ENCODE measurements at places on chromosomes 11 and 22.

DNA sequence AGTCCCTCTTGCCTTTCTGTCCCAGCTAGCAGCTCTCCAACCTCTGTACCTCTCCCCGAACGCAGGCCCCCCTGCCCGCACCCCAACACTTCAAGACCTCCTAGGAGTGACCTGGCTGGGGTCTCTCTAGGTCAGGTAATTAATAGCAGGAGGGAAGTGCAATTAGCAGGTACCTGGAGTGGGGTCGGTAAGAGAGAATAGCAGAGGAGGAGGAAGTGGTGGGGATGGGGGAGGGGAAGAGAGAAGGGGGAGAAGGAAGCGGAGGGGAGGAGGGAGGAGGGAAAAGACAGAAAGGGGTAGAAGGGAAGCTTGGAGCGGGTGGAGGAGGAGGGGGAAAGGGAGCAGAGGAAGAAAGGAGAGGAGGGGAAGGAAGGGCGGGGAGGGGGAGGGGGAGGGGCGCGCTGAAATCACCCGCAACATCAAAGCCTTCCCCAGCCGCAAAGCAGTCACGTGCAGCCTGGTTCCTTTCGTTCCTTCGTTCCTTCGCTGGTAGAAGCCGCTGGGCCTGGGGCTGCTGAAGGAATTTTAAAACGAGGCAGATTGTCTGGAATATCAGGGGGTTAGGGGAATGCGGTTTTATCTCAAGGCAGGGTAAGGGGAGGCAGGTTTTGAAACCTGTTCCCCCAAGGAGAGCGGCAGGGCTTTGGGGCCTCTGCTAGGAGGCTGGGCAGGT, 29.3 kb upstream of the TCF20 start:
- no peak for DNase-seq

DNA sequence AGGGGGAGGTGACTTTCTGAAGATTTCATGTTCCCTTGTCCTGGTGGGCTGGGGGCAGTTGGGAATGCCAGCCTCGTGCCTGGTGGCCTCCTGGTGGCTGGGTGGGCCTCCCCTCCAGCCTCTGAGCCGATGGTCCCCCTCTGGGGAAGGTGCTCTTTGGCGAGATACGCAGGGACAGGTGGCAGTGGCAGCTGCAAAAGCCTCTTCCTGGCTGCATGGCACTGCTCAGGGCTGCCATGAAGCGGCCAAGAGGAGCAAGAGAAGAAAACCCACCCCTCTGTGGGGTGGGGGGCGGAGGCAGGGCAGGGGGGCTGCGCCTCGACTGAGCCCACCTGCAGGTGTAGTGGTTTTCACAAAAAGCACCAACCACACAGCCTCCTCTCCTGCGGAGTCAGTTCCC, 61.8 kb upstream of the PHF21B start:
- no peak for DNase-seq

GRCh38 chr11:122724520-122724919, 69.0 kb downstream of the UBASH3B start:
- no peak for DNase-seq

DNA sequence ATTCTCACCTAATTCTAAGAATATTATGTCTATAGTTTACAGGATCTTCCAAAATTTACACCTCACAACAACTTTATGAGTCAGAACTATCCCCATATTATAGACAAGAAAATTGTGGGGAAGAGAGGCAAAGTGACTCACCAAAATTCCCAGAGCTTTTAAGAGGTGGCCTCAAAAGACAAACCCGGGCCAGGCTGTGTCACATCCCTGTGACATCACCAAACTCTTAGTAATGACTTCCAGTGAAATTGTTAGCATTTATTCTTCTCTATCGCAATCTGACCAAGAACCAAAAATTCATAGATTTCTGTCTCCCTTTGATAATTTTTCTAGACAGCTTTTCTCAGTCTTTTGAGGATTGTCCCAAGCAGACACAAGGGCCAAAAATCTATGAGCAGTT, 134.3 kb downstream of the SNX19 start:
- DNase-seq: no peak

DNA sequence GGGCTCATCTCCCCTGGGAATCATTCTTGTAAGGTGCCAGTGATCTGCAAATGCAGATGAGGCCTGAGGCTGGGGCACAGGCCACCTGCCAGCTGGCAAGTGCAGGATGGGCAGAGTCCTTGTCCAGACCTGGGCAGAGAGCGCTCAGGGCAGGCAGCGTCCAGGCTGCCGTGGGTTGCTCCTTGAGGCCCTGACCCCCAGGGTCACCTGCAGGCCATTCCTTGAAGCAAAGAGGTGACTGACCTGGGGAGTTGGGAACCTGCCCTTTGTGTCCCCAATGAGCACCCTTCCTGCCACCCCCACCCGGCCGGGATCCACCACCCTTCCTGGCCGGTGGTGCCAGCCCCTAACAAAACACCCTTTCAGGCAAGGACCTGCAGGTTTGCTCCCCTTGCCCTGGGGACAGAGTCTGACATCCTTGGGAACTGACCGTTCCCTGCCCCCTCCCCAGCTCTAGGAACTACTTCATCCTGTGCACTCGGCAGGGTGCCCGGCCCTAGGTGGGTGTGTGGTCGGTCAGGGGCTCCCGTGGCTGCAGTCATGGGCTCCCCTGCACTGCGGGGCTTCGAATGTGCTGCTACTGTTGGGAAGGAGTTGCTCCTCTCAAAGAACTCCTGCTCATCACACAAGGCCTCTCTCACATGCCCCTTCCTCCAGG, 28.3 kb downstream of the DUSP8 start:
- DNase-seq: no peak

DNA sequence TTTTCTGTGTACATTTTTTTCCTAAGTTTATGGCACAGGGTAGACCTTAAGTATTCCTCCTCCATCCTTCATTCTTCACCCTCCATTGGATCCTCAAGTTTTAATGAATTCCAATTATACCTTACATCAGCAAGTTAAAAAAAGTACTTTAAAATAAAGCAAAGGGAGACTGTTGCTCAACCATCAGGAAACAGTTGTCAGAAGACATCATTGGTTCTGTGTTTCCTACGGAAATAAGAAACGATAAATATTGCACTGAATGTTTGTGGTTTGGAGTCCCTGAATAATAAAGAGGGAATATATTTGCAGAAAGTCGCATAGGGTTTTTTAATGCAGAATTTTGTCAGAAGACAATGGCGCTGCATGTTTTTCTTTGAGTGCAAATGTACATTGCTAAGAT, 28.1 kb upstream of the LDHA start:
- no peak for DNase-seq

DNA sequence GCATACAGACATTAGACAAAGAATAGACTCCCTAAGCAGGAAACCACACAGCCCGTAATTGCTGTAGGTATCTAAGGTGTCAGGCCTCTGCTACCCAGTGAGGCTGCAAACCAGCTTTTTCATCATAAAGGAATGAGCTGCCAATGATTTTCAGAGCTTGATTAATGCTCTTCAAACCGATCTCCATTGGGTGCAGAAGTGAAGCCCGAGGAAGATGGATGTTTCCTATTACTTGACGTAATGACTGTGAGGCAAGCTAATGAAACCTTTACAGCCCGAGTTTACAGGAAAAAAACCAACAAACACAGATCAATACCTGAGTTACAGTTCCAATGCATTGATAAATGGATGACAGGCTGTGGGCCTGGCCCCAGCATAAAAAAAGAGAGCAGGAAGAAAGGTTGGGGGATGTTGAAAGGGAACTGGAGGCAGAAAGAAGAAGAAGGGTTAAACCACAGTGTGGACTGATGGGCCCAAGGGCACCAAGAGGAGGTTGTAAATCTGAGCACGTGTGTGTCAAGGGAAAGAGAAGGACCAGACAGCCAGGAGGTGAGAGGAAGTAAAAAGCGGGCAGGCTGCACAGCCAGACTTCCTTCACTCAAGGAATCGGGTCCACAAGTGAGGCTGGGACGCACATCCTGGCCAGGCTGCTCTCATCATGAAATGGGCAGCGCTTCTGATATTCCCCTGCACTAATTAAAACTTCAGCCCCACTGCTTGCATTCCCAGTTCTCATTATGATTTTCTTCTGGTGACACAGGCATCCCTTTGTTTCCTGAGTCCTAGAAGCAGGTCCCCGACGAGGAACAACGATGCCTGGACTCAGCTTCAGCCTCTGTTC, 70.6 kb upstream of the NTM start:
- DNase-seq: no peak

GRCh38 chr11:9313648-9314290, 624 bp downstream of the TMEM41B start:
- no peak for DNase-seq
